ENCODE measurements at places on chromosomes 7 and 10. TPM values are rescaled to one million over a fixed set of nuclear protein-coding genes. Genes with fewer than 3 reads are reported as not detected.

Gene ENTPD7
- 8.2 TPM for total RNA-seq

Gene NANOS1
- total RNA-seq: 0.59 TPM

Gene LRIT1
- not detected for total RNA-seq

Gene SFTPD
- total RNA-seq: not detected

Gene GRID2IP
- not detected for total RNA-seq

Gene SPAG6
- not detected for total RNA-seq

Gene CCL24
- total RNA-seq: not detected

Gene AGMO
- total RNA-seq: not detected

Gene SLC39A12
- total RNA-seq: not detected

Gene URGCP
- total RNA-seq: 33.4 TPM

Gene WEE2
- not detected for total RNA-seq

Gene JAKMIP3
- 1.3 TPM for total RNA-seq

Gene CALML3
- total RNA-seq: not detected

Gene WNT2
- total RNA-seq: not detected

Gene OGA
- 102 TPM for total RNA-seq

Gene GSTO1
- total RNA-seq: 140 TPM

Gene CC2D2B
- not detected for total RNA-seq

Gene TMEM213
- total RNA-seq: not detected

Gene SH3PXD2A
- 8.5 TPM for total RNA-seq

Gene RBP3
- not detected for total RNA-seq

Gene ACTR1A
- 64.8 TPM for total RNA-seq

Gene C7orf33
- total RNA-seq: not detected

Gene GDF2
- not detected for total RNA-seq

Gene CEP55
- total RNA-seq: 59.3 TPM

Gene HYAL4
- total RNA-seq: not detected

Gene PRPS1L1
- not detected for total RNA-seq

Gene MEPCE
- total RNA-seq: 55.8 TPM

Gene DPCD
- total RNA-seq: 6.4 TPM

Gene TAS2R39
- total RNA-seq: not detected

Gene TMEM229A
- not detected for total RNA-seq

Gene CLCN1
- not detected for total RNA-seq

Gene DEPP1
- 4.3 TPM for total RNA-seq

Gene CLDN15
- total RNA-seq: 20.7 TPM

Gene ABLIM1
- 18.5 TPM for total RNA-seq

Gene VSTM4
- 0.50 TPM for total RNA-seq

Gene DDC
- total RNA-seq: 0.35 TPM

Gene GNGT1
- total RNA-seq: not detected

Gene NRP1
- total RNA-seq: 5.0 TPM

Gene SEPTIN14
- not detected for total RNA-seq

Gene SLC13A1
- total RNA-seq: not detected

Gene NOS3
- total RNA-seq: 15.7 TPM

Gene STOX1
- total RNA-seq: 0.76 TPM

Gene TSPAN14
- total RNA-seq: 61.7 TPM

Gene LIPM
- total RNA-seq: not detected

Gene OR2A12
- not detected for total RNA-seq

Gene CALHM3
- not detected for total RNA-seq

Gene HBP1
- total RNA-seq: 11.0 TPM

Gene FEZF1
- total RNA-seq: not detected

Gene FFAR4
- total RNA-seq: not detected

Gene MUC12
- 1.5 TPM for total RNA-seq

Gene MMD2
- not detected for total RNA-seq
